ENCODE measurements at places on chromosomes 3 and 15. TPM values are rescaled to one million over a fixed set of nuclear protein-coding genes. Genes with fewer than 3 reads are reported as not detected.

GABRB3 gene
- 3.2 TPM for total RNA-seq

DNA sequence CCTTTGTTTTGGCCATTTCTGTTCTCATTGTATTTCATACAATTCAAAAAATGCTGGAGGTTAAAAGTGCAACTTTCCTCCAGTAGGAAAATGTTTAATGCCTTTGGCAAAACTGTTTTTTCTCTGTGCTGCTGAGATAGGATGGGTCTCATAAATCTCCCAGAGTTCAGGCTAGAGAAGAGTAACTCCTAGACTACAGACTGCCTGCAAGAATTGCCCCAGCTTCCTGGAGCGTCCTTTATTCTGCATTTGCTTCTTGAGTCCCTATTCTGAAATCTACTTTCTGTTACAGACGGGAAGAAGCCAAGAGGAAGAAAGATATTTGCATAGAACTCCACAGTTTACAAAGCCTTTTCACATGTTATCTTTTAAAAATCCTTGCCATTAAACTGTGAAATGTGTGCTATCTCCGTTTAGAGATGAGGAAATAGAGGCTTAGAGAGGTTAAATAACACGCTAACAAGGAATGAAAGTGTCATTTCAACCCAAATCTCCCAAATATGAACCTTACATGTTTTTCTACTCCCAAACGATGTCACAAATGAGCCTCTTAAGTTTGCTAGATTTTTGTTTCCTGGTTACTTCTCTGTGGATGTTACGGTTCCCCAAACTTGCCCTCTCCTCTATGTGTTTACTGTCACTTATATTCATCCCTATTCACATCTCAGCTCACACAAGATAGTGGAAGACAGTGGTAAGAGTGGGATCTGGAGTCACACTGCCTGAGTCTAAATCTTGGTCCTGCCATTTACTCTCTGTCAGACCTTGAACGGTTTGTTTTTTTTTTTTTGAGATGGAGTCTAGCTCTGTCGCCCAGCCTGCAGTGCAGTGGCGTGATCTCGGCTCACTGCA is 17.4 kb downstream of the NANOGP8 start:
- no peak for DNase-seq

GRCh38 chr3:197559651-197560050 is 3.9 kb upstream of the BDH1 start:
- DNase-seq, result no peak

- DNase-seq, result no peak
Measured at GRCh38 chr3:45462522-45463265, 74.3 kb downstream of the LARS2 start.

DNA sequence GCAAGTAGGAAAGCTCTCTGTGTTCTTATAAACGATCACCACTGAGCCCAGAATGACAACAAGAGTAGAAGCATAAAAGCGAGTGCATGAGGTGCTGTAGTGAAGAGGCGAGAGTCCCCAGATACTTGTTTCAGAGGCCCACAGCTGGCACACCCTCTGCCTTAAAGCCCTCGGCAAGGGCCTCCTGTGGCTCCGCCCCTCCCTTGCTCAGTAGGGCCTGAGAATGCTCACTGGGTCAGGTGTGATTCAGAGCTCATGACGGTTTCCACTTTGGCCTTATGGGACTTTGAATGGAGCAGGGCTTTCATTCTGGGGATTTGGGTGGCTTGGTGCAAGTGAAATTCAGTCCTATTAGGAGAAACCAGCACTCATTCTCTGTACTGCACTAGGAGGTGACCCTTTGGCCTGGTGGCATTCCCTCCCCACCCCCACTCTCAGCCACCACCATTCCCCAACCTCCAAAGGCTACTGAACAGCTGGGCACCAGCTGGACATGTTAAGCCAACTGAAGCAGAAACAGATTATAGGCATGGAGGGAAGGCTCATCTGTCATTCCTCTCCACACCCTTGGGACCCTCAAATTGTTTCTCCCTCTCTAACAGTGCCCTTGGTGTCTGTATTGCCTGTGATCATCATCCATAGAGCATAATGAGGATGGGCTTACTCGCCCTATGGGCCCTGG is 109.6 kb upstream of the CTDSPL start:
- no peak for DNase-seq

GRCh38 chr15:77550301-77551251 is 82.1 kb downstream of the LINGO1 start:
- DNase-seq, result no peak
